ENCODE measurements at places on chromosomes 1 and 21.
A peak's percentile ranks its signal among the peaks of the same experiment; 100 is the strongest.

DNA sequence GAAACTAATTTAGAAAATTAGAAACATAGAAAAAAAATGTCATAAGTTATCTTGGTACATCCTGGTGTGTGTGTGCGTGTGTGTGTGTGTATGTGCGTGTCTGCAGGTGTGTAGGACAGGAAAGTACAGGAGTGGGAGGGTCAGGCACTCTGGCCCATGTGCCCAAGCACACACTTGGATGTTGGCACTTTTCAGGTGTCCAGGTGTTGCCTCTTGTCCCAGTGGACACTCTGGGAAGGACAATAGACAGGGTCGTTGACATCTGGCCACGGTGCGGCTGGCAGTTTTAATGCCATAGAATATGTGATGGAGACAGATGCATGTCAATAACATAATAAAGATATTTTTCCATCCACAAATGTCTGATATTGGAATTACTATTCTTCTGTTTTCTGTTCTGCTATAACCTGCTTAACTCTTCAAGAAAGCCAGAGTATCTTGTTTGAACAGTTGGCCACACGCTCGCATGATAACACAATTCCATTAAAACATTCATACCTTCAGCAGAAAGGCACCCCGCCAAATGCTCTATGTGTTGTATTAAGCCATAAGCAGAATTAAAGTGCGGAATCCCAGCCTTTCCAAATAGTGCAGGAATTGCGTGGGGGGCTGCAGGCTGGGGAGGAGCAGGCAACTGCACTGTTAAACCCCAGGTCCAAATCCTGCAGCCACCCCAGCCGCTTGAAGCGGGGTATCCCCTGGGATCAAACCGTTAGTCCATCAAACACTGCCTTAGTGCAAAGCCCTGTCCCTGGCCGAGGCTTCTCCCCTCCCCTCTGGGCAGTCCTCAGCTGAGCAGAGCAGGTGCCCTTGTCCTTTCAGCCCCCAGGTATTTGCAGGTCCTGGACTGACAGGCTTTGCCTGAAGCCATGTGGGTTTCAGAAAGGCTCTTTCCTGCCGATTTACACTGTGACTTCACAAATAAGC, 390.0 kb downstream of the CAMTA1 start:
- DNase-seq = no peak

DNA sequence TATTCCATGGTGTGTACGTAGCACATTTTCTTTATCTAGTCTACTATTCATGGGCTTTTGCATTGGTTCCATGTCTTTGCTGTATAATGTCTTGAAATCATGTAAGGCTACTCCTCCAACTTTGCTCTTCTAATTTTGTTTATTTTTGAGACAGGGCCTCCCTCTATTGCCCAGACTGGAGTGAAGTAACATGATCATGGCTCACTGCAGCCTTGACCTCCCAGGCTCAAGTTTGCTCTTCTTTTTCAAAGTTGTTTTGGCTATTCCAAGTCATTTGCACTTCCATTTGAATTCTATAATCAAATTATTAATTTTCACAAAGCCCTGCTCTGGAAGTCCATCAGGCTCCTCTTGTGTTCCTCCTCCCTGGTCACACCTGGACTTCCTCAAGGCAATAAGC, 90.2 kb upstream of the SGIP1 start:
- no peak for DNase-seq

GRCh38 chr1:119125874-119126273, 14.6 kb downstream of the WARS2 start:
- DNase-seq = no peak

DNA sequence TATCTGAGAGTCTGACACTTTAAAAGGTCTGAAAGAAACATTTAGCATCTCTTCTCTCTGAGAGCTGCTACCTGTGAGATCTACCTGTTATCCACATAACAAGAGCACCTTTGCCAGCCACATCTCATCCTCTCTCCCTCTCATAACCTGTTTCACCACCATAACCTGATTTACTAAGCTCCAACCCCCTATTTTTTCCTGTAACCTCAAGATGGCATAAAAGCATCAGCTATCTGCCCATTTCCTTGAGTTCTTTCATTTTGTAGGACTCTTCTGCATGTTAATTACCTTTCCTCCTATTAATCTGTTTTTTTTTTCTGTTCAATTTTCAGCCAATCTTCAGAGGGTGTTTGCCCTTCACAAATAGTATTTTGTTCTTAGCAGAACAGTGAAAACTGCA, 136.5 kb upstream of the KCNK1 start:
- no peak for DNase-seq

DNA sequence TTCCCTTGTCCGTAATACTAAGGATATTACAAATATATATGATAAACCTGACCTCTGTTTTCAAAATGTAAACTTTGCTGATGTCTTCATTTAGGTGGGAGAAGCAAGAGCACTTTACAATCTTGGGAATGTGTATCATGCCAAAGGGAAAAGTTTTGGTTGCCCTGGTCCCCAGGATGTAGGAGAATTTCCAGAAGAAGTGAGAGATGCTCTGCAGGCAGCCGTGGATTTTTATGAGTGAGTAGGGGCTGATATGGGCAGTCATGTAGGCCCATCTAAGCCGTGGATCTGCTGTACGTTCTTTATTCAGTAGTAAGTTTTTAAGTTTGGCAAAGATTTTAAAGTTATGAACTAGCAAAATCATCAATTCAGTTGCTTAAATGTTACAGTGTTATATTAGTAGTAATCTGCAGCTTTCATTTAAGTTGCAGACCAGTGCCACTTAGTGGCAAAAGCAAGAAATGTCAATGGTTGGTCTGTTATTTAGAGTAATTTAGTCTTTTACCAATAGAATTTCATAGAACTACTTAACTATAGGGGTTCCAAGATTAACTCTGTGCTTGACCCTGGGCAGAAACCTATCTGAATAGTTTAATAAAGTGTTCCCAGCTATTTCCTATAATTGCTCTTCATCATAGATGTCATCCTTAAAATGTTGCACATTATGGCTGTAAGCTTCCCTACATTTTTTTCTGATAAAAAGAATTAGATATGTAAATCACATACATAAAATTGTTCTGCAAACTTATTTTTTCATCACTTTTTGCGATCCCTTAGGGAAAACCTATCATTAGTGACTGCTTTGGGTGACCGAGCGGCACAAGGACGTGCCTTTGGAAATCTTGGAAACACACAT, 21.3 kb downstream of the GPSM2 start:
- no peak for DNase-seq

DNA sequence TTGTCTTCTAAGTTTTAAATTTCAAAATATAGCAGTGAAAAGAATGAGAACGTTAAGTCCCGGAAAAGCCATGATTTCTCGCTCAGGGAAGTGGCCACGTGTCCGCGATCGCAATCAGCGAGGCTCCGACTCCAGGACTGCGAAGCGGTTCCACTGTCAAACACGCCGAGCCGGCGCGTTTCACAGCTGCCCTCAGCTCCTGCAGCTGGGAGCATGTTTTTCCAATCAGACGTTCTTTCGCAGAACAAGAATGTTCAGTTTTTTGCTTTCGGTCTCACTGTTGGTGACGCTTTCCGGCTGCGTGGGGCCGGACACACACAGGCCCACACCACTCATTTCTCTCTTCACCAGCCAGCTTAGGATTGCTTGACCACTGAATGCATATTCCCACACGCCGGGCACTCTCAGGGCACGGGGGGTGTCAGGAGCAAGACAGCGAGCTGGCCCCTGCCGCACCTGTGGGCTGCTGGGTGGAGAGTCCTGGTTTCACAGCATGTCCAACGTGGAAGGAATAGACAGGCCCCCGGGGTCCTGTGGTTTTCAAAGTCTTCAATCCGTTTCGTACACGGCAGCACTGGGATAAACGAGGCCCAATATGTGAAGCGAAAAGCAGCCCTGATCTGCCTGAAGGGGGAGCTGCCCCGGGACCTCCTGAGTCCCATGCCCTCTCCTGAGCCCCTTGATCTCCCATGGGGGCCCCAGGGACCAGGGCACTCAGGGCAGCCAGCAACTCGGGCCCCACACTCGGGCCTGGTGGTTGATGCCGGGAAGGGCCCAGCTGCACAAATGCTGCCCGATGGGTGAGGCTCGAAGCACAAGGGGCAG, 47.3 kb upstream of the COL18A1 start:
- no peak for DNase-seq

GRCh38 chr1:223129229-223129901, 13.7 kb downstream of the TLR5 start:
- peak; percentile 49 for DNase-seq

- no peak for DNase-seq
Measured at GRCh38 chr21:25487046-25487594, 120.2 kb downstream of the MRPL39 start.

- DNase-seq = no peak
Measured at GRCh38 chr1:14599183-14599791, 802 bp downstream of the KAZN start.

DNA sequence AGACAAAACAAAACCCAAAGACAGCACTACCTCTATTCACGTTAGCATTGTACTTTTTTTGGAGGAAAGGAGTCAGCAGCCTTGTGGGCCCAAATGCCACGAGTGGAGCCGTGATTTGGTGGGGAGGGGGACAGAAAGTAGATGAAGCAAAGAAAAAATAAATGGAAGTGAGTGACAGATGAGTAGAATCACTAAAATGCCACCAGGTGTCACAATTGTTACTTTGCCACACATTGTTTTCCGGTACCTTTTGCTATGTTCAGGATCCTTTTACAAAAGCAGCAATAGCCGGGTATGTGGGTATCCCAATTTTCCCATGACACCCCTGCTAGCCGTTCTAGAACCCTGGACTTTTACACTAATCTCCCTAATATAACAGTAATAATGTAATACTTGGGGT, 85.0 kb upstream of the AK4 start:
- DNase-seq = no peak

GRCh38 chr1:15760520-15761211, 2.1 kb downstream of the FBLIM1 start:
- no peak for DNase-seq

- no peak for DNase-seq
Measured at GRCh38 chr1:219710529-219711194, 97.8 kb upstream of the ZC3H11B start.

DNA sequence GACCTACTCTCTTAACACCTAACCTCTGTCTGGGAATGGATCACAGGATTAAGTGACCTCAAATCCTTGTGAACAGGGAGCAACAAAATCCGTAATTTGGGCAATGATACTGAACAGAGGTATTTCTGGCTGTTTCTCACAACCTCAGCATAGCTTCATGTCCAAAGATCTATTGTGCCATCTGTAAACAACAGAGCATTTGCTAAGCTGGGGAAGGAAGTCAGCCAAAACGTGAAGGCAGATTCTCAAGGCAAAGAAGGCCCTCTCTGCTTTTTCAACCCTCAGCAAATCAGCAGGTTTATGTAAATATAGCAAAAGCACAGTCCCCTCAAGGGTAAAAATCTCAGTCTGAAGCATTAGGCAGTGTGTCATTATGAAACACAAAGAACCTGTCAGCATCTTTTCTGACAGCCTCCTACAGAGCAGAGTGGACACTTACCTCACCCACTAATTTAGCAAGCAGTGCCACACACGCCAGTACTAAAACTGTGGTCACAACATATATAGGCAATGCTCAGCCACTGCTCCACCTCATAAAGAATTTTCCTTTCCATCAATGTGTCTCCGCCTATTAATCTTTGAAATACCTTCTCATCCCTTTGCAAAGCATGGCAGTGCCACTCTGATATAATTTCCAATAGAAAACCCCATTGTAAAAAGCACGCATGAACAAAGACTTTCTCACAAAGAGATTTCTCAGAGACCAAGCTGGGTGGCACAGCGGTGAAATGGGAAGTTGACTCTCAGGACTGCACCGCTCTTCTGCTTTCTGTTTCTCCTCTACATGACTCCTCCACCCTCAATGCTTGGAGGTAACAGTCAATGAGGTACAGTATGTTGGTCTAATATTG, 188.0 kb downstream of the RERE start:
- no peak for DNase-seq

- no peak for DNase-seq
Measured at GRCh38 chr1:204314893-204315658, 44.7 kb downstream of the PLEKHA6 start.

DNA sequence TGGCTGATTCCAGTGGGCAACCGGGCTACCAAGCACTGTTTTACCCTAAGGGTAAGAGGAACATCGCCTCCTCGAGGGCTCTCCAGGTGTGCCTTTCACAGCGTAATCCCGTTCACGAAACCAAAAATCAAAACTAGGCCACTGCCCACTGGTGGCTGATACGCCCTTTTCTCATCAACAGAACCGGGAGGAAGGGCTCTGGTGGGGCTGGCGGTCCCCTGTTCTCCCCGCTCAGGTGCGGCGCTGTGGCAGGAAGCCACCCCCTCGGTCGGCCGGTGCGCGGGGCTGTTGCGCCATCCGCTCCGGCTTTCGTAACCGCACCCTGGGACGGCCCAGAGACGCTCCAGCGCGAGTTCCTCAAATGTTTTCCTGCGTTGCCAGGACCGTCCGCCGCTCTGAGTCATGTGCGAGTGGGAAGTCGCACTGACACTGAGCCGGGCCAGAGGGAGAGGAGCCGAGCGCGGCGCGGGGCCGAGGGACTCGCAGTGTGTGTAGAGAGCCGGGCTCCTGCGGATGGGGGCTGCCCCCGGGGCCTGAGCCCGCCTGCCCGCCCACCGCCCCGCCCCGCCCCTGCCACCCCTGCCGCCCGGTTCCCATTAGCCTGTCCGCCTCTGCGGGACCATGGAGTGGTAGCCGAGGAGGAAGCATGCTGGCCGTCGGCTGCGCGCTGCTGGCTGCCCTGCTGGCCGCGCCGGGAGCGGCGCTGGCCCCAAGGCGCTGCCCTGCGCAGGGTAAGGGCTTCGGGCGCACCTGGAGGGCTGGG, at the start of gene IL6R:
TSS of gene IL6R (plus strand) at position 360 of the 763 bp plus-strand sequence. CDS start at position 647, 287 bp downstream.
- DNase-seq = peak; percentile 54

DNA sequence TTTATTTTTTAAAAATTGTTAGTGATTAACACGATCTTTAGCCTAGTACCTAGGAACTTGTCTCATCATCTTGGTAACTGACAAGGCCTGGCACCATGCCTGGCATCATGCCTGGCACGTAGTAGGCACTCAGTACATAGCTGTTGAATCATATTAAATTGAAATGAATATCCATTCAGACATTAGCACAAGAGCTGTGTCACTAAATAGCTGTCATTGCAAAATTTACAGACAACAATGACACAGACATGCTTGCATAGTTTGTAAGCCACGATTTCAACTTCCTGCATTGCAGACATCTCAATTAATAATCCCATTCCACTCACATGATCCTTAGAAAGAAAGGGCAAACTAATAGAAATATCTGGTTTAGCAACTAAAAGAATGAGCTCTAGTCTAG, 15.4 kb upstream of the PHACTR4 start:
- DNase-seq = no peak

DNA sequence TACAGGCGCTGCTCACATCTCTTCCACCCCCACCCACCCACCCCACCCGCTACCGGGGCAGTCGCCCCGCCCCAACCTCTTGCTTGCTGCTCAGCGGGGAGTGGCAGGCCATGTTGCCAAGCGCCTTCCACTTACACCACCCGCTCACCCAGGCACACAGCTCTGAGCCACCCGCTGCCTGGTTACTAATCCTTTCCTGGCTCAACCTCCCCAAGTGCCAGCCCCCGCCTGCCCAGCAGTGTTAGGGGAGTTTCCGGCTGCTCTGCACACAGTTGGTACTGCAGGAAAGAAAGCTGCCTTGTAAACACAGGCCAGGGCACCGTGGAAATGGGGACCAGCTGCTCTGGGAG, 56.2 kb downstream of the LACTBL1 start:
- no peak for DNase-seq

GRCh38 chr1:150765296-150765976, at the start of gene CTSS:
TSS of gene CTSS (minus strand) at chr1:150765778. CDS start at chr1:150764763, 1,015 bp downstream.
- no peak for DNase-seq

Data from stimulated activated CD8-positive, alpha-beta memory T cell treated with anti-CD3 and anti-CD28 coated beads, Interleukin-15, amount 100 ng/mL, for 48 hours (primary cell).